ENCODE measurements at places on chromosomes 1 and 21.

- DNase-seq: no peak
Observed at GRCh38 chr1:35590476-35591040, 17.4 kb downstream of the TFAP2E start.

GRCh38 chr21:34988625-34989024 is 60.5 kb downstream of the RUNX1 start:
- no peak for DNase-seq

GRCh38 chr1:59482986-59483385 is 186.1 kb downstream of the FGGY start:
- no peak for DNase-seq

DNA sequence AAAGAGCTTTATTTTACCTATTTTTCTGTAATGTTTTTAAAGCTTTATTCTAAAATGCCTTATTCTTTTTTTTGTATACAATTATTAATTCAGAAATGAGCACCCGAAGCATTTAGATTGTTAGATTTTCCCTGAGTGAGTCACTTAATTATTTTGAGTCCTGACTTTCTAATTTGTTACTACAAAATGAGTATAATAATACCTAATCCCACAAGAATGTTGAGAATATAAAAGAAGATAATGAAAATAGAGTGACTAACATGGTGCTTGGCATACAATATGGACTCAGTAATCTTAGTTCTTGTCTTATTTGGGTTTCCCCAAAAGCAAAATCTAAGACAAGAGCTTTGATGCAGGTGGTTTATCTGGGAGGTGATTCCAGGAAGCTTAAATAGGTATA is 142.2 kb downstream of the LHX8 start:
- no peak for DNase-seq

DNA sequence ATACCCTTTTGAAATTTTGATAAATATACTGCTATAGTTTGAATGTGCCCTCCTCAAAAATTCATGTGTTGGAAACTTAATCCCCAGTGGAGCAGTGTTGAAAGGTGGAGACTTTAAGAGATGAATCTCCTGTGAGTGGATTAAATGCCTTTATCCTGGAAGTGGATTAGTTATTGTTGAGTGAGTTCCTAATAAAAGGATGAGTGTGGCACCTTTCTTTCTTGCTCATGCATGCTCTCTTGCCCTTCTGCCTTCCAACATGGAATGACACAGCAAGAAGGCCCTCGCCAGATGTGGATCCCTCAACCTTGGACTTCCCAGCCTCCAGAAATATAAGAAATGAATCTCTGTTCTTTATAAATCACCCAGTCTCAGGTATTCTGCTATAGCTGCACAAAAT is 51.8 kb downstream of the CD160 start:
- no peak for DNase-seq

GRCh38 chr1:160204526-160205241 is 500 bp upstream of the PEA15 start:
- no peak for DNase-seq

- DNase-seq: no peak
Observed at GRCh38 chr1:228786361-228787129, 51.3 kb downstream of the RHOU start.

DNA sequence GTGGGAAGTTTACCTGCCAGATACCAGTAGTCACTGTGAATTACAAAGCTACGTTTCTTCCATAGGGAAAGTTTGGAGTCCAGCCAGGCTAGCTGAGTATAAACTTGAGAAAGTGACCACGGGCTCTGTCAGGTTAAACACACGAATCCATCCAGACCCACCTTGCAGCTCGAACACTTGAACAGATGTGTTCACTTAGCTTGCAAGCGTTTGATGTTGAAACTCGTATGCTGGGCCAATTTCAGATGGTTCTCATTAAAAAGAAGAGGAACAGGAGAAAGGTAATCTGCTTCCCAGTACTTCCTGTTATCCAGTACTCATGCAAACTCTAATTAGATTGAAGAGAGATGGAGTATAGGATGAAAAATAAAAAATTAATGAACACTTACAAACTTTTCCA is 636.4 kb downstream of the SMYD3 start:
- no peak for DNase-seq

- DNase-seq: no peak
Observed at GRCh38 chr1:81032973-81033425, 767.7 kb upstream of the ADGRL2 start.

GRCh38 chr1:158754420-158754819 is at the start of gene OR6K6:
Gene OR6K6, plus strand, starts transcription at chr1:158754720. Its CDS starts 168 bp downstream, at chr1:158754888.
- DNase-seq: no peak

DNA sequence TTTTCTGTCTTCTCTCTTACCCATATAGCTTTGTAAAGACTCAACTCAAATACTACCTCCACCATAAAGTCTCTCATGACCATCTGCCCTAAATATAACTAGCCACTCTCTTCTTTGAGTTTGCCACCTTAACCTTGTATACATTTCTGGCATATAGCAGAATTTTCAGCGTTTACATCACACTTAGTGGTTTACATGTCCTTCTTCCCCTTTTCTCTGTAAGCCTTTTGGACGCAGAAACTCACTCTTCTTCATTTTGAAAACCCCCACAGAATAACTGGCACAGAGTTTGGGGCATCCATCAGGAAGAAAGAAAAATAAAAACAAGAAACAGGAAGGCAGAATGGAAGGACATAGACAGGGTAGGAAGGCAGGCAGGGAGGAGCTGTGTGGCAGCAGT is 131.8 kb upstream of the DUSP10 start:
- no peak for DNase-seq

DNA sequence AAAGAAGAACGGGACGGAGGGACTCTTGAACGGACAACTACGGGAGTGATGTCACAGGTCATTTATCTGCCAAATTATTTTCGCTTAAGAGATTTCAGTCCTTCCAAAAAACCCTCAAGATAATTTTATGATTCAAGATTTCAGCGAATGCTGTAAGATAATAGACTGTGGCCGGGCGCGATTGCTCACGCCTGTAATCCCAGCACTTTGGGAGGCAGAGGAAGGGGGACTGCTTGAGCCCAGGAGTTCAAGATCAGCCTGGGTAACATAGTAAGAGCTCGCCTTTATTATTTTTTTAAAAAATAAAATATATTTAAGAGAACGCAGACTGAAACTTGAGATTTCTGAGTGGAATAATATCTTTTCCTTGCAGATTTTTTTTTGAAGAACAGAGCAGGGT is 609 bp downstream of the RWDD2B start:
- DNase-seq: no peak

GRCh38 chr1:177969825-177970371 is at the start of gene SEC16B:
Gene SEC16B, minus strand, starts transcription at chr1:177970058. Its CDS starts 2,077 bp downstream, at chr1:177967981.
- DNase-seq: no peak

DNA sequence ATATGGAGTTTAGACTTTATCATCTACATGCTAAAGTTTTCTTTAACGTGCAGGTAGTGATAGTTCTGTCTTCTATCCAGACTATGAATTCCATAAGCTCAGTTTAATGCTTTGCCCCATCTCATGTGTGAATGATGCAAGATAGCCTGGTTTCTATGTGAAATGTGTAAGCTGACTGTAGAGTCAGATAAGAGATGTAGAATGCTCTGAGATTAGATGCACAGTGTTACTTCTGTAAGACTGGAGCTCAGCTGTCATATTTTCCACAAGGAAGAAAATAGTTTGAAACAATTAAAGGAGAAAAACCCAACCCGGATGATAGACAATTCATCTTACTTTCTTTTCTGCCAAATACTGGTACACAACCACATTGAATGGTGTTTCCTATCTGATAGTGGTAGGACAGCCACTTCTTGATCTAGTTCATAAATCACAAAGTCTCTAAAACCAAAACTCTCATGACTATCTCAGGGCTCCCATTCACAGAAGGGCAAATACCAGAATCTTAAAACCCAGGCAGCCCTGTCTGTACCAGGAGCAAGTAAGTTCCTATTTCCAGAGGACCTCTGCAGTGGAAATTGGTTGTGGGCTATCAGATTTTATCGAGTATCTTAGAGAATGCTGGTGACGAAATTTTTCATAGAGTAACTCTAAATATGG is 50.6 kb downstream of the TBX15 start:
- no peak for DNase-seq

DNA sequence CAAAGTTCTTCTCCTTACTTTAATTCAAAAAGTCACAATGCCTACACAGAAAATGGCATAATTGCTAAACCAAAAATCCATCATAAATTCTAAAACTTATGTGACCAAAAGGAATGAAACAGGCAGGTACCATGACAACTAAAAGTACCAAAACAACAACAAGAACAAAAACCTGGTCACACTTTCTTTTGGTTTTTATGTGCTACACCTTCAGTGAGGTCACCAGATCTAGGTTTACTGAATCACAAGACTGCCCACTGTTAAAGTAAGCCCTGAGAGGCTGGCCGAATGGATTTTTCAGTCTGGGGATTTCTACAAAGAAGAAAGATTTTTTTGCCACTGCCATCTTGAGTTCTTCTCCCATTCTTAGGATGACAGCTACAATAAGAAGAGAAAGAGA is 583.0 kb upstream of the PKN2 start:
- no peak for DNase-seq

- no peak for DNase-seq
Observed at GRCh38 chr1:204314171-204314892, 45.4 kb downstream of the PLEKHA6 start.

- no peak for DNase-seq
Observed at GRCh38 chr1:29730623-29731022, 494.3 kb downstream of the PTPRU start.

- DNase-seq: no peak
Observed at GRCh38 chr1:100320311-100321099, 31.8 kb upstream of the CDC14A start.

- DNase-seq: no peak
Observed at GRCh38 chr1:206002160-206002559, 1.0 kb downstream of the RAB7B start.

GRCh38 chr1:3652548-3653285 is 401 bp downstream of the TP73 start:
- DNase-seq: no peak

GRCh38 chr1:1318131-1318652 is 6.3 kb downstream of the INTS11 start:
- DNase-seq: no peak

DNA sequence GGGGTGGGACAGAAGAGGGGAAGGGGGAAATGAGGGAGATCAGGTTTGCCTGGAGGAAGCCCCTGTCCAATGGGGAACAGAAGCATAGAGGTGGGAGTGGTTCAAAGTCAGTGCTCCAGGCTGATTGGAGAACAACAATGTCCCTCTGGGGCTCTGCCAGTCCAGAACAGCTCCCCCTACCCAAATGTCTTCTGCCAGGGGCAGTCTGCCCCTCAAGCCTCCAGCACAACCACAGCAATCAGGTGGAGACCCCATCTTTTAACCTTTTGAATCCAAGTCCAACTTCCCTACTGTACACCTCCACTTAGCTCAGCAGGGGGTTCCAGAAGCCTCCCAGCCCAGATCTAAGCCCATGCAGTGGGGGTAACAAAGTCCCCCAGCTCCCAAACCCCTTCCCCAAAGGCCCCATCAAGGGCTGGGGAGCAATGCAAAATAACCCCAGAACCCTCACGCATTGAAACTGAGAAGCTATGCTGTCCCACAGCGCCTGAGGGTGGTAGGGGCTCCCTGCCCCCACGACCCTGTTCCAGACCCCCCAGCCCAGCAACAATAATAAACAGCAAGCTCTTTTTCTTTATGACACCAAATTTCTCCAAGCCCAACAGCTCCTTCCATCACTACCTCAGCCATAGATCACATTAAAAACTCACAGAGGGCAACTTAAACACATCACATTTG is 3.3 kb downstream of the AHDC1 start:
- DNase-seq: no peak

- DNase-seq: no peak
Observed at GRCh38 chr21:42565886-42566523, 52.4 kb downstream of the SLC37A1 start.

GRCh38 chr21:31117128-31117916 is 79.0 kb upstream of the KRTAP19-8 start:
- DNase-seq: no peak

DNA sequence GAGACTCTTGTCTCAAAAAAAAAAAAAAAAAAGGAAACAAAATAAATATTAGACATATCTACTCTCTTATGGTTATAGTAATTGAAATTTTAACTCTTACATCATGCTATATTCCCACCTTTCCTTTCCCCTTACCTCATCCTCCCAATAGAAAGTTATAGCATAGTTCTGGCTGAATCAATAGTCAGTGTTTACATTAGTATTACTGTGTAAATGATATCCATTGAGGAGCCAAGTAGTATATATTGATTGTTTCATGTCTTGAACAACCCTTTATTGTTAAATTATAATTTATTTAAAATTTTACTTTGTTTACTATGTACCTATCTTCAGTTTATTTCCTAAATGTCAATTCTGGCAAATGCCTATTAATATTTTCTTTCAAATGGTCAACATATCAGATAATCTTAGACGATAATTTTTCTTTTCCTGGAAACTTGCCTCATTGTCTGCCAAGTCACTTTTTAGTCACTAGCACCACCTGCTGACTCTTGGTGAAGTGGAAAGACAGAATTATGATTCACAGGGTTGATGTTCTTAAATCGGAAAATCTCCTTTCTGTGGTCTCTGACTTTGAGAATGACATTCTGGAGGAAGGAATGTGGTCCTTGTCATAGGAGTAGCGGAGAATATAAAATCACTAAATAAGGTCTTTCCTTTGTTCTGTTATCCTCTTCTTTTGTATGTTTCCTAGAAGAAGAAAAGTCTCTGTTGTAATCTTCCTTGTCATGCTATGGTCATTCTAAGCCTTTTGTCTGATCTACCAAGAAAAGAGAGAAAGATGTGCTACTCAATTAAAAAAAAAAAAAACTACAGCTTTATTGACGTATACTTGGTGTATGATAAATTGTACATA is 8.6 kb downstream of the HJV start:
- no peak for DNase-seq

DNA sequence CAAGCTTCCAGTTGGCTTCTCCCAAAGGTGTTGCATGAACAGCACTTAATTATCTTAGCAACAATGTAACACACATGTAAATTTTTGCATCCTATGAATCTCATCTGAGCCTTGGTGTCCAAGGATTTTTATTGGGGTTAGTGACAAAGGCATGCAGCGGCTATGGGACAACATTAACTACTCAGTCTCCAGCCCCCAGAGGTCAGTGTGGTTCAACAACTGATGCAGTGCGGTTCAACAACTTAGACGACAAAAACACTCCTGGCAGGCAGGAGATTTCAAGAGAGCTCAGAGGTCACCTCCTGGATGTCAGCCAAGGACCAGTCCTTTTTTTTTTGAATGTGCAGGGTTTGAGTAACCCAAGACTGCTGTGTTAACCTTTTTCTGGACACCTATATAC is 77.5 kb upstream of the HMCN1 start:
- no peak for DNase-seq

DNA sequence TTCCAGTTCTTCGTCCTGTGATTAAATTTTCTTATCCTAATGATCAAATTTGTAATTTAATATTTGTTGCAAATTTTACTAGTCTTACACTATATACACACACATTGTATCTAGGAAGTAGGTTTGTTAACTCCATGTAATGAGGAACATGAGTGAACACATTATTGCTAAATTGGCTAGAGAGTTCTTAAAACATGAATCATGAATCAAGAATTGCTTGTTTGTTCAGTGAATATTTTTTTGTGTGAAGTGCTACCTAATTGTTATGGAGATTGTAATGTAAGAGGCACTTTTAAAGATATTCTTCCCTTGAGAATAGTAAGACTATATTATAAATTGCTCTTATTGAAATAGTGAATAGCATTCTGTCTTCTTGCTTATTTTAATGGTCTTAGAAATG is 4.6 kb downstream of the GPSM2 start:
- no peak for DNase-seq
